Osteoblast (primary cell): ENCODE measurements at places on chromosomes 16 and 17. TPM values are rescaled to one million over a fixed set of nuclear protein-coding genes. Genes with fewer than 3 reads are reported as not detected.

The KRT20 gene
- total RNA-seq = not detected in 2 replicates

- peak; percentile 53 for DNase-seq
These were observed 40.8 kb upstream of the ENDOV start for GRCh38 chr17:80374039-80374731.

The MNT gene
- total RNA-seq = 12.3 and 14.1 TPM in 2 replicates

DNA sequence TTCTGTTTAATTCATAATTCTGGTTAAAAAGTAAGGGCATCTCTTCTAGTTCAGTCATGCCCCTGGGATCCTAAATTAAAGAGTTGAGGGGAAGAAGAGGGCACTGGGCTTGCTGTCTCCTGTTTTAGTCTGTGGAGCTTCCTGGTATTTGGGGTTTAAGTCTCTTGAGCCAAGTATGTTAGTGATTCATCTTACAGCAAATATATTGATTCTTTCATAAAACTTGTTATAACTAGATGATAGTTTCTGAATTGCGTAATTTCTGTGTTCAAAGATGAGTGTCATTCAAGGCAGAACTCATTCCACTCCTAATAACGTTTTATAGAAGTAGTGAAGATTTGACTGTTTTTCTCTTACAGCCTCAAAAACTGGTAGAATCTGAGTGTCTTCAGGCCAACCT, 1.7 kb downstream of the TXNDC17 start:
- DNase-seq = no peak

The ADAD2 gene
- total RNA-seq = under 0.01 TPM in 1 of 2 replicates, not detected in the other

The CRISPLD2 gene
- 40.2 and 122 TPM in 2 replicates for total RNA-seq

GRCh38 chr16:87012954-87013938, 303.9 kb downstream of the C16orf95 start:
- peak; percentile 65 for DNase-seq

GRCh38 chr17:30376621-30377452, 1.9 kb upstream of the CPD start:
- DNase-seq = peak; percentile 82

The MKS1 gene
- 9.7 and 11.2 TPM in 2 replicates for total RNA-seq

DNA sequence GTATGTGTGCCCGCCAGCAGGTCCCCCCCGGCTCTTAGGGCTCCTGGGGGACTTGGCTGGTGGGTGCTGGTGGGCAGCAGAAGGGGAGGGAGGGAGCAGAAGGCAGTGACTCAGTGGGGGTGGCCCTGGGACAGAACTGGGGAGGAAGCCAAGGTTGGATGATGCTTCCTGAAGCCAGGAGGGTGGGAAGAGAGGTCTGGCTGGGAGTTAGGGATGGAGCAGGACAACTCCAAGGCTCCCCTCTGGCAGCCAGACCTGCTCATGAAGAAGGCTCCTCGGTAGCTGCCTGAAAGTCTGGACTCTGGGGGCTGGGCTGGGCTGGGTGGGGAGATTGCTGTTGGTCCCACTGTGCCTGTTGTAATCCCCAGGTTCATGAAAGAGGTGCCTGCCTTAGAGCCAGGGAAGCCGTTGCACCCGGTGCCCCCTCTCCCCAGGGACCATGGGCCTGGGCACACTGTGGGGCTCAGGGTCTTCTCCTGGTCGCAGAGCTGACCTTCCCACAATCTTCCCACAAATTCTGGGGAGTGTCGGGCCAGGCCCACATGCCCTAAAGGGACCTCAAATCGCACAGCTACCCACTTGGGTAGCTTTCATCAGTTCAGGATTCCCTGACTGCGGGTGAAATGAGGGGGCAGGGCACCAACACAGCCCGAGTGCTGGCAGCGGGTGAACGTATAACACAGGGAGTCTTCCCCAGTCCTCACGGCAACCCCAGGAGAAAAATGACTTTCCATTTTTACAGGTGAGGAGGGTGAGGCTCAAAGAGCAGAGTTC, 1.1 kb upstream of the PLEKHG4 start:
- peak; percentile 99 for DNase-seq

The IRX5 gene
- 16.5 and 19.5 TPM in 2 replicates for total RNA-seq

DNA sequence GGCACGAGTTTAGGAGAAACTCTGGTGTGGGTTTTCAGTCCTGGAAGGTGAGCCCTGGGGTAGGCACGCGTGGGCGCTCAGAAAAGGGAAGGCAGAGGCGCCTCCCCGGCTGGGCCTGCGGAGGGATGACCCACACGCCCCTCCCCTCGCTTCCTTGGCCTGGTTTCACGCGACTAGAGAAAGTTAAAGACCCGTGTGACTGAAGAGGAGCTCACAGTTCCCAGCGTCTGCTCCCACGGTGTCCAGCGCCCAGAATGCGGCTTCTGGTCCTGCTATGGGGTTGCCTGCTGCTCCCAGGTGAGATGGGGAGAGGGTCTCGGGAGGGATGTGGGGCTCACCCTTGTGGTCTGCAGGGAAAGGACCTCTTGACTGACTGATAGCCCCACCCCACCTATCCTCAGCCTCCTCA, at the start of gene CD300LG:
TSS of gene CD300LG (plus strand) at position 214 of the 409 bp plus-strand sequence. CDS start at position 255, 41 bp downstream.
- peak; percentile 68 for DNase-seq

The SCNN1G gene
- not detected in 2 replicates for total RNA-seq

GRCh38 chr16:49524947-49525315, 151.3 kb downstream of the C16orf78 start:
- DNase-seq = peak; percentile 66

The ZFP90 gene
- total RNA-seq = 39.5 and 41.3 TPM in 2 replicates

- DNase-seq = no peak
These were observed 7.3 kb downstream of the ATP2A3 start for GRCh38 chr17:3956983-3957382.

The PRAC2 gene
- not detected in 2 replicates for total RNA-seq

The CDH15 gene
- 1.5 and 2.2 TPM in 2 replicates for total RNA-seq

DNA sequence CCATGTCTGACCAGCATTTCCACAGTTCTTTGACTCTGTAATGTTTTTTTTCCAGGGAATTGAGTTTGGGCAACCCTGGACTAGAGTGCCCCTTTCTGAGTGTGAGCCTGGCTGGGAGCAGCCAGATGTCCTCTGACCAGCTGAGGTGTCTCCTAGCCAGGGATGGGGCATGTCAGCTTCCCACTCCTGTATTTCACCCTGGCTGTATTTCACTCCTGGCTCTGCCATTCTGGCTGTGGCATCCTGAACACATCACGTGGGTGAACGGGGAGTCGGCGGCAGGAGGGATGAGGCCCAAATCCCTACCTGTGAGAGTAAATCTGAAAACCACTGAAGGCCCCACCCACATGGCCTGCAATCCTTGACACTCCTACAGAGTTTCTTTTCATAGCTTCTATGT, 31.3 kb downstream of the KDM8 start:
- DNase-seq = no peak

DNA sequence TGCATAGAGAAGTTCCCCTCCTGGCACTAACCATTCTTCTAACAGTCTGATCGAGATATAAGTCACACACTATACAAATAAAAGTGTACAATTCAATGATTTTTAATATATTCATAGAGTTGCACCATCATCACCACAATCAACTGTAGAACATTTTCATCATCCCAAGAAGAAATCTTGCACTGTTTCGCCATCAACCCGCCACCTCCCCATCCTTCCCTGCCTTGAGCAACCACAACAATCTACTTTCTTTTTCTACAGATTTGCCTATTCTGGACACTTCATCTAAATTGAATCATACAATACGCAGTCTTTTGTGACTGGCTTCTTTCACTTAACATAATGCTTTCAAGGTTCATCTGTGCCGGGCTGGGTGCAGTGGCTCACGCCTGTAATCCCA, 33.0 kb upstream of the GUCY2D start:
- DNase-seq = no peak

GRCh38 chr16:1612320-1613111, at the start of gene CRAMP1:
Gene CRAMP1 (plus strand): TSS chr16:1612360. CDS start chr16:1614640, 2,280 bp downstream.
- DNase-seq = peak; percentile 92

DNA sequence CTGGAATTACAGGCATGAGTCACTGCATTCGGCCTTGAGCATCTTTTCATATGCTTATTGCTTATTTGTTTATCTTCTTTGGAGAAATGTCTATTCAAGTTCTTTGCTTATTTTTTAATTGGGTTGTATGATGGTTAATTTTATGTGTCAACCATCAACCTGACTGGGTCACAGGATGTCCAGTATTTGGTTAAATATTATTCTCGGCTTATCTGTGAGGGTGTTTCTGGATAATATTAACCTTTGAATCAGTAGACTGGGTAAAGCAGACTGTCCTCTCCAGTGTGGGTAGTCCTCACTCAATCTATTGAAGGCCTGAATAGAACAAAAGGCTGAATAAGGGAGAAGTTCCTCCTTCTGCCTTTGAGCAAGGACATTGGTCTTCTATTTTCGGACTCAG, 142.0 kb downstream of the SSH2 start:
- no peak for DNase-seq

The TOP2A gene
- 14.5 and 15.9 TPM in 2 replicates for total RNA-seq

DNA sequence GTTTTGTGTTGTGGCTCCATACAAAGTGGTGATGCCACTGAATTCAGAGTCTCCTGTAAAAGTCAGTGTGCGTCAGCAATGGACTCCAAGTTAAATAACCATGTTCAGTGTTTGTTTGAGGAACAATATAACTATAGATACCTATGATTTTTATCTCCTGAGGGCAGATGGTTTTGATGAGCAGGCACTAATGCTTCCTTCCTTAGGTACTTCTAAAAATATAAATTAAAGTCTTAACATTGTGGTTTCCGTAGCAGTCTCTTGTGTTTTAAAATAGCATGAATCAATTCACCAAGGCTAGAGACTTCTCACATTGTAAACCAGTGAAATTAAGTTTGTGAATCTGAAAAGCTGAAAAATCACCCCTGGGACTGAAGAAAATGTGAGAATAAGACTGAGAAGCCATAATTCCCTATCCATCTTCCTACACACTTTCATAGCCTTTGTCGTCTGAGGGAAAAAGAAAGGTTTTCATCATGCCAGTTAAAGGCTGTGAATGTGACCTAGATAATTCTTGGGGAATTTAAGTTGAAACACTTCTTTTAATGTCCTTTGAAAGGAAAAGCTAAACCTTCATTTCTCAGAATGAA, 1502.9 kb downstream of the CDH11 start:
- peak; percentile 61 for DNase-seq

DNA sequence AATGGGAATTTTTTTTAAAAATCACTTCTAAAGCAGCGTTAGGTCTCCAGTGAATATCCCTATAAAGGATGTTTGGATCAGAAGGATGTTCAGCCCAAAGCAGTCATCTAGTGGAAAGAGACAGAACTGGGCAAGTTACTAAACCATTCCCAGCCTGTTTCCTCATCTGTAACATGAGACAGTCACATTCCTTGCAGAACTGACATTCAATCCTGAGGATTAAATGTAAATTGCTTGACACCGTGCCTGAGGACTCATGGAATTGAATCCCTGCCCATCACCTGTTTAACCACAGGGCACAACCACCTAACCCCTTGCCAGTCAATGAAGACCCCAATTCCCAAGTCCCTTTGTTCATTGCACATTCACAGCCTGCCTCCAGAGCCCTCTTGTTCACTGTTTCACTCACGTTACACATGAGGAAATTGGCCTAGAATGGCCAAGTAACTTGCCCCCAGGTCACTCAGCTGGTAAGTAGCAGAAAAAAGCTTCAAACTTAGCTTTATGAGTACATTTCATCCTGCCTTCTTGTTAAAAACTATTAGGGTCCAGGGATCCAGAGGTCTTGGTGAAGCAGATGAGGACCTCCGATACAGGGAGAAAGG, 1.4 kb downstream of the CMTM2 start:
- DNase-seq = peak; percentile 98

GRCh38 chr17:51739245-51739886, 419.1 kb downstream of the CA10 start:
- DNase-seq = no peak
